Nucleus accumbens (tissue), 56 donors: ENCODE measurements at places on chromosomes 5 and 9.

DNA sequence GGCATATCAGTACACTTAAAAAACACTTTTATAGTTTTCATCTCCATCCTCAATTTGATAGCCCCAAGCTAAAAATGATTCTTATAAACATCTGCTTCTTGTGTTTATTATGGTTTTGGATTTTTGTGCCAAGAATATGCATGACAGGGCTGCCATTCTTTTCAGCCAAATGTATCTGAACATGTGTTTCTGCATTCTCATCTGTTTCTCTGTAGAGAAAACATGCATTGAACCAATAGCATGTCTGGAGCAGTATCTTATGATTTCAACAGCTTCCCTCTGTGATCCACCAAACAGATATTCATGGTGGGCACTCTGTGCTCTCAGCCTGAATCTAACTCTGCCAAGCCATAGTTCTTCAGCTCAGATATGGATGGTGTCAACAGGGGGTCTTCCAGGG, 99.3 kb upstream of the ERCC6L2 start:
- DNase-seq: no peak

- DNase-seq: no peak
Measured at GRCh38 chr5:119943148-119943547, 313.8 kb downstream of the FAM170A start.

- no peak for DNase-seq
Measured at GRCh38 chr5:163821142-163821541, 315.7 kb downstream of the MAT2B start.

GRCh38 chr5:123807177-123807945, 295.4 kb downstream of the CSNK1G3 start:
- DNase-seq: no peak

GRCh38 chr9:122133263-122133983, 26.2 kb downstream of the NDUFA8 start:
- no peak for DNase-seq

DNA sequence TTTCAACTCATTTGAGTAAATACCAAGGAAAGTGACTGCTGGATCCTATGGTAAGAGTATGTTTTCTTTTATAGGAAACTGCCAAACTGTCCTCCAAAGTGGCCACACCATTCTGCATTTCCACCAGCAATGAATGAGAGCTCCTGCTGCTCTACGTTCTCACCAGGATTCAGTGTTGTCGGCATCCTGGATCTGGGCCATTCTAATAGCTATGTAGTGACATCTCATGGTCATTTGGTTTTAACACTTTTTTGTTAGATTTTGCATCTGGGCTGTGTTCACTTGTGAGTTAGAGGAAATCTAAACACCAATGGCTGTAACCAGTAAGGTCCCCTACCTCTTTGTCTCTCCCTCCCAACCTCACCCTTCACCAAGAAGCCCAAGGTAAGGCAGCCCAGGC, 115.9 kb downstream of the ATPSCKMT start:
- DNase-seq: no peak

GRCh38 chr9:113998525-113999255, 79.4 kb downstream of the AMBP start:
- DNase-seq: no peak

GRCh38 chr5:44691802-44692201, 116.9 kb upstream of the MRPS30 start:
- DNase-seq: no peak

GRCh38 chr9:110762783-110763182, 94.2 kb downstream of the MUSK start:
- DNase-seq: no peak

DNA sequence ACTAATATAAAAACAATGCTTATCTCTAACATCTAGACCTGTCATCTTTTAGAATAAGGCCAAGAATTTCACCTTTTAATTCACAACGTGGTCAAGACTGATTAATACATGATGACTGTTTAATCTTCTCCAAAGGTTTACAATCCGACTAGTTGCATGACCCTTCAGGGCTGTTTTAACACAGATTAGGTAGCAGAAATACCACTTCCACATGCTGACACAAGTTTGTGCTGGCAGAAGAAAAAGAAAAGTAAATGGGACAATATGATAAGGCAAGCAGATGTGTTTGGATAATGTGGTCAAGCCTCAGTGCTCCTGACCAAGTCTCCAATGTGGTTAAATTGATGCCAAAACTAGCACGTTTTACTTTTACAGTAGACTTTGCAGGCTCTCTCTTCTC, 31.1 kb downstream of the SEMA6A start:
- no peak for DNase-seq

- DNase-seq: no peak
Measured at GRCh38 chr9:135747311-135747710, 45.3 kb downstream of the KCNT1 start.

- no peak for DNase-seq
Measured at GRCh38 chr9:136026266-136026942, 65.2 kb upstream of the UBAC1 start.

DNA sequence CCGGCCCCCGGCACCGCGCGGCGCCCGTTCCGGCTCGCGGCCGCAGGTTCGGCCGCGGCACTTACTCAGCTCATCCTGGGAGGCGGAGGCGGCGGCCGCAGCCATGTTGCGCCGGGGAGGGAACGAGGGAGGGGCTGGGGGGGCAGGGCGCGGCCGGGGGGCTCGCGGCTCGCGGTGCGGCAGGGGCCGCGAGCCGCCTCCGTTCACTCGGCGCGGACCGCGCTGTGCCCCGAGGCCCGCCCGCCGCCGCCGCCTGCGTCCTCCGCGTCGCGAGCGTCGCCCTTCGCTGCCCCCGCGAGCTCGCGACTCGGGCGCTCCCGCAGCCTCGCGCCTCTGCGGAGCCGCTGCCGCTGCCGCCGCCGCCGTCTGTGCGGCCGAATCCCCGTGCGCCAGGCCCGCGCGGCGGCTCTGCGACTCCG, 735 bp downstream of the ECPAS start:
- peak; percentile 64 for DNase-seq

GRCh38 chr5:170287532-170287931, 10.0 kb downstream of the LCP2 start:
- no peak for DNase-seq

DNA sequence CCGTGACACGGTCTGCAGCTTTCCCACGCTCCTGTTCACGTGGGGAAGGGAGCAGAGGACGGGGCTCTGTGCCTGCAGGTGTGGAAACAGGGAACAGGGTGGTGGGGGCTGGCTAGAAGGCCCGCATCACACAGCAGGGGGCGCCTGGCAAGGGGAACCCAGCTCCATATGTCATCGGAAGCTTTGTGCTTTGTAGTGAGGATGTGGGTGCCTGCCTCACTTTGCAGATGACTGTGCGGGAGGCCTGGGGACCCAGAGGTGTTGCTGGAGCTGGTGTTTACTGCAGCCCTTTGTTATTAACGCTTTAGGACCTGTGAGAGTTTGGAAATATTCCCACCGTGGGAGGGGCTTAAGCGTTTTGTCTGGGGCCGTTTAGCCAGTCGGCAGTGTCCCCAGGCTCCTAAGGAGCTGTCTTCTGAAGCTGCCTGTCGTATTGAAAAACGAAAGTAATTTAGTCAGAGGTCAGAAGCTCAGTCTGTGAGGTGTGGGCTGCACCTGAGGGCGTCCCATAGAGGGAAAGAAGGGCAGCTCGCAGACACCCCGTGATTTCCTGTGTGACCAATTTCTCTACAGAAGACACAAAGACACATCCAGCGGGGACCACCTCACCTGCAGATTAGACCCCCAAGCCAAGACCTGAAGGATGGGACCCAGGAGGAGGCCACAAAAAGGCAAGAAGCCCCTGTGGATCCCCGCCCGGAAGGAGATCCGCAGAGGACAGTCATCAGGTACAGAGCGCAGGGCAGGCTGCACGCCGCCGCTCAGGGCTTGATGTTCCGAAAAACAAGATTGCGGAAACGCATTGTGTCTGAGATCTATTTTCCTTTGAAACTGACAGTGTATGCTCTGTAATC, 9.1 kb downstream of the MAN1B1 start:
- DNase-seq: no peak
